ENCODE measurements at places on chromosomes 2 and 18. TPM values are rescaled to one million over a fixed set of nuclear protein-coding genes. Genes with fewer than 3 reads are reported as not detected.

GRCh38 chr18:9802175-9803062 lies 83.4 kb upstream of the TXNDC2 start:
- no peak for DNase-seq

RALB gene
- total RNA-seq: 35.6 TPM

KIAA2012 gene
- total RNA-seq: 0.47 TPM

- DNase-seq: no peak
Observed at GRCh38 chr2:209525834-209526281, 102.0 kb downstream of the MAP2 start.

UBXN4 gene
- 90.8 TPM for total RNA-seq

DNA sequence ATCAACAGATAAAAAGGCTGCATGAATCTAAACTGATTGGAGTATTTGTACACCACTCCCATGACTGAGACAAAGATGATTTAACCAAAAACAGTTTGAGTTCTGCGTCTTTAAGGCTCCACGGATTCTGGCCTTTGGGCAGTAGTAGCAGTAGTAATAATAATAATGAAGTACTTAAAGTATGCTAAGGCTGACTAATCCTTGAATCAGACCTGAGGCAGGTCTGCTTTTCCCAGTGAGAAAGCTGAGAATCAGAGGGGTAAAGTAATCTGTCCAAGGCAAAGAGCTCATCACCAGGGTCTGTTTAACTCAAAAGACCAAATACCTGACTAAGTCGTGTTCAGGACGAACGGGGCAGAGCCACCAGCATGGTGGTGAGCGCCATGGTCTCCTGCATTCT lies 61.4 kb downstream of the ID2 start:
- DNase-seq: no peak

PCARE gene
- total RNA-seq: under 0.01 TPM

DNA sequence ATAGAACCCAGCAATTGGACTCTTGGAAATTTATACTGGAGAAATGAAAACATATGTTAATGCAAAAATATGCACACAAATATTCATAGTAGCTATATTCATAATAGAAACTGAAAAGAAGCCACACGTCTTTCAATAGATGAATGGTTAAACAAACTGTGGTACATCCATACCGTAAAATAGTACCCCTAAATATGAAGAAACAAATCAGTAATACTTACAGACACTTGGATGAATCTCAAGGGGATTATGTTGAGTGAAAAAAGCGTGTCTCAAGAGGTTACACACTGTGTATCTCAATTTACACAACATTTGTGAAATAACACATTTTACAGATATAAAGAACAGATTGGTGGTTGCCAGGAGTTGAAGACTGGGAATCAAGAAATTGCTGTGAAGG lies 61.1 kb upstream of the ARHGAP15 start:
- DNase-seq: no peak

CRYBA2 gene
- not detected for total RNA-seq

- no peak for DNase-seq
Observed at GRCh38 chr2:149735237-149735958, 147.8 kb upstream of the MMADHC start.

- no peak for DNase-seq
Observed at GRCh38 chr2:211745295-211746097, 793.1 kb downstream of the ERBB4 start.

CFC1 gene
- not detected for total RNA-seq

DNA sequence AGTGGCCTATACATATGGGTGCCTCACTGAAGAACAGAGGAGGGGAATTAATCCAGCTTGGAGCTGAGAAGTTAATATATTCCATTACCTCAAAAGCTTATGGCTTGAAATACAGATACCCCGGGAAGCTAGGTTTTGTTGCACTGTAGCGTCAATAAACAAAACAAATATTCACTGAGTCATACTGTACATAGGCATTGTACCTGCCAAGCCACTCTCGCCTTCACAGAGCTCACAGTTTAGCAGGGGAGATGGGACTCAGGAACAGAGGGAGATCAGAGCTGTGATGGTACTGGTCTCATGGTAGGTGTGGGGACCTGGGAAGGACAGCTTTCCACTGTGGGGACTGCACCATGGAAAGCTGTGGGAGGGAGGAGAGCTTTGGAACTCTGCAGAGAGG lies 111.2 kb upstream of the ST6GAL2 start:
- no peak for DNase-seq

- DNase-seq: no peak
Observed at GRCh38 chr2:182894174-182894573, 27.7 kb upstream of the FRZB start.

GRCh38 chr18:51196118-51196810 lies 1.2 kb downstream of the MEX3C start:
- DNase-seq: no peak

KCNG2 gene
- total RNA-seq: 0.31 TPM

DNA sequence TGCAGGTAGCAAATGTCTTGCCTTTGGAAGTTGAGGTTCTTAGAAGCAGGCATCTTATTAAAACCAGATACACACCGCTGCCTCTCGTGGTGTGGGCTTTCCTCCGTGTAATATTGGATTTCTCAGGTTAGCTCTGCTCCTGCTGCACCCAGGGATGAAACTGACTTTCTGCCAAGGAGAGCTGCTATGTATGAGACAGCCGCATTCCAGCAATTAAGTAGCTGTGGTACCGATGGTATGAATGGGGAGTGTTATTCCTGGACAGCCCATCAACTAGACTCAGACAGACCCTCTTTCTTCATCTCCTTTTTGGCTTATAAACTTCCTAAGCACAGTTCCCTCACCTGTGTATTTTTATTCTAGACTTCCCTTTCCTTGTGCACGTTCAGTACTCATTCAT lies 6.8 kb upstream of the EHD3 start:
- DNase-seq: no peak

IGFBP2 gene
- 213 TPM for total RNA-seq

DNA sequence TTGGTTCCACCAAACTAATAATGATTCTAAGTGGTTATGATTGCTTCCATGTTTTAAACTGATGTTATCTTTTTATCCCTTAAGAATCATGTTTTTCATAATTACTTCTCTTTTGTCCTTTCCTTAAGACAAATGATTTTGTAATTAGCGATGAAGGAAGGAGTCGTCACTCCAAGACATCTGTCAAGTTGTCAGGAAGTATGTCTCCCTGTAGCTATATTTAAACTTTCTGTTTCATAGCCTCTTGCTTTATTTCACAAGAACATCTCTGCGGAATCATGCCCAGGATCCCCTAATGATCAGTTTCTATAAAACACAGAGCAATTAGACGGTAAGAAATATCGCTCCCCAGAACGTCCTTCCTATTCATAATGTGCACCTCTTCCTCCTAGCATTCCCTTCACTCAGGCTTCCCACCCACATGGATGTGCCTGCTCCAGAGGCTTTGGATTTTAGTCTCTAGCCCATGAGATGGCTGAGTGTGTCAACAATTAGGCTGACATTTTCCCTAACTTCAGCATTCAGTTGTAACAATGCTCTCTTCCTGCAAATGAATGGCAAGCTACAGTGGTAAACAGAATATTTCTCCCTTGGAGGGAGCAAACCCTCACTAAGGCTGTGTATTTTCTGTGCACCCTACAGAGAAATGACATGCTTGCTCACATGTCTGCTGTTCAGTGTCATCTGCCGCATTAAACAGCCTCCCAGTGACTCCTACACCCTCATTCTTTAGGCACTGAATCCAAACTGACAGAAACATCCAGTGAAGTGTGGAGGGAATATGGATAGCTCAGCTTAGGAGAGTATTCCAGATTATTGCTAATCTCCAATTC lies 879.6 kb upstream of the CELF4 start:
- DNase-seq: no peak

ECEL1 gene
- total RNA-seq: 1.2 TPM

DNA sequence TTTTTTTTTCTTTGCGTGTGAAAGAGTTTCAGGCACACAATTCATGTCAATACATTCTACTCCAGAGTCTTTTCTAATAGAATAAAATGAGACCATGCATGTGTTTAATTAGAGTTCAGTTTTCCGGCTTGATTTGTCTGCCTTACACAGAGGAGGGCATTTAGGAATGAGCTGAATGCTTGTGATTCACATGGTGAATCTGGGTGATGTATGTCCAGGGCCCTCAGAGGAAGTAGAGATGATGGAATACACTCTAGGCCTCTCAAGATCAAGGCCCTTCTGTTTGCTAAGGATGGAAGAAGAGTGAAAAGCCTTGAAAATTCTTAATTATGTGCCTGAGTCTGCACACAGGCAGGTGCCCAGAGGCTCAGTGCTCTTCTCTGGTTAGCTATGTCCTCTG lies 71.0 kb upstream of the CYRIA start:
- no peak for DNase-seq

DNA sequence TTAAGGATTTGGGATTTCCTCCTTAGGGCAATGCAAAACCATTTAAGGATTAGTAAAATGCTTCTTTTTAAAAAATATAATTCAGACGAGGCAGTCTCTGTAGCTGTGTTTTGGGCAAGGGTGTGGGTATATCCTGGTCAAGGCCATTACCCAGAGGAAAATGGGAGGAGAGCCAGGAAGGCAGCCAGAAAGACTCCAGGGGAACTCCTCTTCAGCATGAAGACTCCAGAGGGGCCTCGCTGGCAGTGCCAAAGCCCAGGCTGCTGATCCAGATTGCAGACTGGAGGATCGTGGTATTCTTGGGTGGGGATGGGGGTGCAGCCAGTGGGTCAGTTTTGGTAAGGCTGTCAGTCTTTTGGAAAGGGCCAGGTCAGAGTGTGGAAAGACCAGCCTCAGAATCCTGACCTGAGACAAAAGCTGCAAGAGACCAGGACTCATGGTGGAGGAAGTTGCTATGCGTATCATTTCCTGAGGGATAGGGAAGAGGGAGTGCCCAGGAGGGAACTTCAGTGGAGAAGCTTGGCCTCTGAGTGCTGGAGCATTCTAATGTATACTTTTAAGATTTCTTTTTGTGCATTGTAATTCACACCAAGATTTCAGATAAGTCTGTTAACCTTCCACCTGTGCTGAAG lies 20.9 kb upstream of the RAB11FIP5 start:
- DNase-seq: no peak

ASXL3 gene
- 94.5 TPM for total RNA-seq

PLEK gene
- total RNA-seq: 3.0 TPM

GRCh38 chr2:221494556-221494955 lies 77.5 kb downstream of the EPHA4 start:
- DNase-seq: no peak

UGT1A5 gene
- not detected for total RNA-seq

DNA sequence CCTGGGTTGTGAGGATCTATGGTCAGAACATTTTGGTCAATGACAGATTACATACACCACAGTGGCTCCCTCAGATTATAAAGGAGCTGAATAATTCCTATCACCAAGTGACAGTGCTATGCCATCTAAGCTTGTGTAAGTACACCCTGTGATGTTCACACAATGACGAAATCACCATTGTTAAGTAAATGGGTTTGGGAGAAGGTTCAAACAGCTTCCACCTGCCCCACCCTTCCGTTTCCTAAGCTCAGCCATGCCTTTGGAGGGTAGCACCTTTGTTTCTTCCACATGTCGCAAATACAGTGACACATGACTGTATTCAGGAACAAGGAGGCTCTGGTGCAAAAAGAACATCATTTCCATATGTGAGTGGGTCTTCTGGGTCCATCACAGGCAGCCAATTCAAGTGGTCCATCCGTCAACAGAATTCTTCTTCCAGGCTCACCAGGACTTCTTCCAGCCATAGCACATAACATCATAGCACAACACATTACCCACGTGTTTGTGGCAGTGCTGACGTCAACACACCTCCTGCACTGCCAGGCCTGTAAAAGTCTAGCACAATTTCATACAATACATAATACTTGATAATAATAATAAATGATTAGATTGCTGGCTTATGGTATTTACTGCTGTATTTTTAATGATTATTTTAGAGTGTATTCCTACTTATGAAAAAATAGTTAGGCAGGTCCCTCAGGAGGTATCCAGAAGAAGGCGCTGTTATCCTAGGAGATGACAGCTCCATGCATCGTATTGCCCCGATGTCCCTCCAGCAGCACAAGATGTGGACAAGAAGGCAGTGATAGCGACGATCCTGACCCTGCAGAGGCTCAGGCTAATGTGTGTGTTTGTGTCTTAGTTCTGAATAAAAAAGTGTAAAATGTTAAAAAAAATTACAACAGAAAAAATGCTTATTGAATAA lies 264.8 kb downstream of the ANAPC1 start:
- DNase-seq: no peak

DNA sequence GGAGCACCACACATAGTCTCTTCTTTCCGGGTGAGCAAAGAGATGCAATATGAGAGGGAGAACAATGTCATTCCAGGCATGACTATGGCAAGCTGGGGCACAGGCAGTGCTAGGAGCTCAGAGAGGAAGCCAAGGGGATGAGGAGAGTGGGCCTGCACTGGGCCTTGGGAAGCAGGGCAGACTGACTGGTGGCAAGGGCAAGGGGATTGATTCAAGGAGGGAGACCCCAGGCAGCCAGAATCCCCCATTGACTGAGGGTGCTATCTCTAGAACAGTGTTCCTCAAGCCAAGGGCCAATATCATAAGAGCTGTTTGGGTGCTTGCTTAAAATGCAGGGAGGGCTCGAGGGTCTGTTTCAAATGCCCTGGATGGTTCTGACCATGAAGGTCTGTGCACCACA lies 36.1 kb downstream of the MARCO start:
- no peak for DNase-seq

DNA sequence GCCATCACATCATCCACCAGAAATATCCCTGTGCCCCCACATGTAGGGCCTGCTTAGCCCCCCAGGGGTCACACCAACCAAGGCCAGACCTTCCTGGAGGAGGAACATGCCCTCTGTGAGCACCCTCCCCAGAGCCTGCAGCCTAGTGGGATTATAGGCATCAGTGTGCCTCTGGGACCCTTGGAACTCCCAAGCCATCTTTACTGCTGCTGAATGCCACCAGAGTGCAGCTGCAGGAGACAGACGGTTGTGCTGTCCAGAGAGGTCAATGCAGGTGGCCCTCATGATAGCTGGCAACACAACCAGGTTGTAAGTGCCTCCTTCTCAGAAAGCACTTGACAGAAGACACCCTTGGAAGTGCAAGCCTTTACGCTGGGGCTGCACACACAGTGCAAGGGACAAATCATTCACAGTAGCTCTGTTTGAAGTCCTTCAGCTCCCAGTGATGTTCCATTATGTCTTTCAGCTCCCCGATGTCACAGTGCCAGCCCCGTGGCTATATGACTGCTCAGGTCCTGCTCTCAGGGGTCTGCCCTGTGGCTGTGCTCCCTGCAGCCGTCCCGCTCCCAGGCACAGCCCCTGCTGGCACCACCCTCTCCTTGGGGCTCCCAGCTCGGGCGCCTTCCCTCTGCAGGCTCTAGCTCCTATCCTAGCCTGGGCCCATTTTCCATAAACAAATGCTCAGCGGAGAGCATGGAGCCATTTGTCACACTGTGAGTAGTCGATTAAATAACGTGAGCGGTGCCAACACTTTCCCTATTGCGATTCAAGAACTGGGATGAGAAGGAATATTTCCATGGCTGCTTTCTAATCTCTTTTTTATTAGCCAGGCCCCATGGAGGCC lies 65.1 kb downstream of the EDAR start:
- no peak for DNase-seq

Measured in occipital lobe (tissue), 3 donors.